Activated T-cell treated with anti-CD3 and anti-CD28 coated beads for 24 hours (primary cell): ENCODE measurements at places on chromosomes 1 and 21.

GRCh38 chr1:109298666-109299557, 7.9 kb downstream of the MYBPHL start:
- DNase-seq = no peak

- DNase-seq = no peak
Observed at GRCh38 chr1:118931876-118932275, 56.3 kb downstream of the TBX15 start.

- no peak for DNase-seq
Observed at GRCh38 chr1:10515976-10516750, 41.4 kb downstream of the PEX14 start.

GRCh38 chr1:187471555-187471954, 642.8 kb downstream of the PLA2G4A start:
- DNase-seq = no peak

- DNase-seq = no peak
Observed at GRCh38 chr1:147292012-147292411, 49.5 kb downstream of the CHD1L start.

DNA sequence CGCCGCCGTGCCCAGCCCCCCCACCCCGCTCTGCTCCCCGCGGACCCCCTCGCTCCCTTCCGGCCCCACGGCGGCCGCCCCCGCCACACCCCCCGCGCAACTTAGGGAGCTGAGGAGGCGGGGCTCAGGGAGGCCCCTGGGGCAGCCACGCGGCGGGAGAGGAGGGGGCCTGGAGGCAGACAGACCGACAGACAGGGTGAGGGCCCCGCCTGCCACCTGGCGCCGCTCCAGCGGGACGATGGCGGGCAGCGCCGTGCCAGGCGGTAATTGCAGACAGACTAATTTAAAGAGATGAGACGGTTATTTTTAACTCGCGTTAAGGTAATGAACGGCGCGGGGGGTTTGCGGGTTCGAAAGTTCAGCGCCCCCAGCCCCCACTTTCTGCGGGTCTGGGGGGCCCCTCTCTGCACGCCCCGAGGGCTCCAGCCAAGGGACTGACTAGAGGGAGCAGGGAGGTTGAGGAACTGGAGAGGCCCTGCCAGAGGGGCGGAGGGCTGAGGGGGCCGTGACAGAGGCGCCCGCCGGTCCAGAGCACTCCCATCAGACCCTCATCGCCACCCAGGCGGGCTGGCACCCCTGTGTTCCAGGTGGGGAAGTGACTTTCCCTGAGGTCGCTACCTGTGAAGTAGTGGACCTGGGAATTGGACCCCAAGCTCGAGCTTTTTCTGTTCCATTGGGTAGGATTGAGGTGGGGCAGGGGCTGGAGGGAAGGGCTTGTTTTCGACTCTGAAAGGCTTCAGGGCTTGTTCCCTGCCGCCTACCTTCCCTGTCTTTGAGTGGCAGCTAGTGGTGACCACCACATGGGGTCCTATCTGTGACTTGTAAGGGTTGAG, 5.4 kb downstream of the FOXO6 start:
- no peak for DNase-seq

GRCh38 chr21:18467715-18468114, 64.1 kb upstream of the TMPRSS15 start:
- no peak for DNase-seq

DNA sequence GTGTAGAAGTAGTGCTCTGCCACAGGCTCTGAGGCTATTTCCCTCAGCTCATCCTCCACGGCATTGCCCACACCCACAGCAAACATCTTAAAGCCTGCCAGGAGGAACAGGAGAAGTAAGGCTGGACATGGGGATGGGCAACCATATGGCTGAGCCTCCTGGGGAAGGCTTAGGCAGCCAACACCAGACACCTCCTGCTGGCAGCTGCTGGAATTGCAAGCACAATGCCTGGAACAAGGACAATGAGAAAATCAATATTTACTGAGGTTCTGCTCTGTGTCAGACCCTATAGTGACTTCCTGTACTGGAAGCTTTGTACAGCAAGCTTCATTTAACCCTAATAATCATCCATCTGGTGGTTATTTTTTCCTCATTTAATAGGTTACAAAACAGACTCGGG, 8.2 kb downstream of the MATN1 start:
- DNase-seq = no peak

- DNase-seq = no peak
Observed at GRCh38 chr1:63773496-63773814, 362 bp upstream of the ROR1 start.

GRCh38 chr1:201341377-201341776, 36.1 kb downstream of the TNNT2 start:
- DNase-seq = no peak

DNA sequence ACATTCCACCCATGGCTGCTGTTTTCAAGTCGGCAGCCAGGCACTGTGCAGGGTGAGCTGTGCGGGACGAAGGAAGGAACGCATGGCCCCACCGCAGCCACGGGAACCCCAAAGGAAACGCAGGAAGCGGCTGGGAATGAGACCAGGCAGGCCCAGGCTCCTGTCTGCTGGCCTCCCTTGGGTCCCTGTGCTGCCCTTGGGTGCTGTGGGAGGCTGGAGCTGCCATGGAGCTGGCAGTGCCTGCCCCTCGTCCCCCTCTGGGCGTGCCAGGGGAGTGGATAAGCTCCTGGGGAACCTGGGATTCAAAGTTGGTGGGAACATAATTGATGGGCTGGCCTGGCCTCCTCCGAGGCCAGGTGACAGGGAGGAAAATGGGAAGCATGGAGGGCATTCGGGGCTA, 5.3 kb upstream of the KRTAP10-4 start:
- no peak for DNase-seq

DNA sequence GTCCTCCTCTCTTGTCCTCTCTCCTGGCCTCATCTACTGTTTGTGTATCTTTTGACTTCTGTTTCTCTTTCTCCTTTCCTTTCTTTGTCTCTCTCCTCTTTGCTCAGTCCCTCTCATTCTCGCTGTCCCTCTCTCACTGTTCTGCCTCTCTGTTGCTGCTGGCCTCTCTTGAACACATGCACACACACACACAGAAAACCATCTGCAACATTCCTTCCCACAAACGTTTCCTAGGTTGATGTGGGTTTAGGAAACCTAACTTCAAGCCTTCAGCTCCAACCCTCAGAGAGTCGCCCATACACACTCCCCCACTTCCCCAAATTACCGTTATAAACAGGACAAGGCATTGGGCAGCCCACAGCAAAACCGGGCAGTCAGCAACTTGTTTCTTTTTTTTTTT, 10.9 kb upstream of the SSBP3 start:
- no peak for DNase-seq

- no peak for DNase-seq
Observed at GRCh38 chr1:116273042-116273783, 99.8 kb upstream of the ATP1A1 start.

DNA sequence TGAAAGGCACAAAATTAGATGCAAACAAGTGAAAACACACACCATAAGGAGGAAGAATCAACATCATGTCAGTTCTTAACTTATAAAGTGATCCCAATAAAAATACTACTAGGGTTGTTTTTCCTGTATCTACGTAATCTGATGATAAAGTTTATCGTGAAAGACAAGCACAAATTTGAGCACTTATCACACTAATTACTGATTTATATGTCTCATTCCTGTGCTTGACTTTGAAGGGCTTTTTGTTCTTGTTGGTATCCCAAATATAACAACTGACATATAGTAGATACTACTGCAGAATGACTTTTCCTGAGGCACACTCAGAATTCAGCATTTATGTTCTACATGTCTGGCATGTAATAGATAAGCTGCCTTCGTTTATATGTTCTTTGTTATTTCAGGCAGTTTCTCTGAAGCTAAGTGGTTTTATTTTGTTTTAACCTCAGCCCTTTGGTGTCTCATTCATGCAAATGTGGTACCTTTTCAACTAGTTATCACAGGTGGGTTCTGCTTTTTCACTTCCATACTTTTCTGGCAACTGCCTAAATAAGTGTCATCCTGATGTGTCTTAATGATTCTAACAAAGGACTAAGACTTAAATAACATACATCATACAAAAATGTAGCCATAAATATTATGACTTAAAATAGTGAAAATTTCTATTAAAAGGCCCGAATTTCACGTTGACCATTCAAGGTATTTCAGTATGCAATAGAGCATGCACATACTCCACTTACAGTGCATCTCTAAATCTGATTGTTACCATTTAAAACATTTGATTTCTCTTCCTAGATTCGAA, 73.2 kb downstream of the LRRC8C start:
- no peak for DNase-seq

GRCh38 chr21:25506261-25506660, 101.0 kb downstream of the MRPL39 start:
- DNase-seq = no peak

- DNase-seq = no peak
Observed at GRCh38 chr1:39230261-39231190, 26.0 kb downstream of the MACF1 start.

GRCh38 chr1:32353431-32353830, 8.9 kb downstream of the FAM229A start:
- no peak for DNase-seq

- no peak for DNase-seq
Observed at GRCh38 chr1:26142159-26142558, 16.7 kb upstream of the FAM110D start.

DNA sequence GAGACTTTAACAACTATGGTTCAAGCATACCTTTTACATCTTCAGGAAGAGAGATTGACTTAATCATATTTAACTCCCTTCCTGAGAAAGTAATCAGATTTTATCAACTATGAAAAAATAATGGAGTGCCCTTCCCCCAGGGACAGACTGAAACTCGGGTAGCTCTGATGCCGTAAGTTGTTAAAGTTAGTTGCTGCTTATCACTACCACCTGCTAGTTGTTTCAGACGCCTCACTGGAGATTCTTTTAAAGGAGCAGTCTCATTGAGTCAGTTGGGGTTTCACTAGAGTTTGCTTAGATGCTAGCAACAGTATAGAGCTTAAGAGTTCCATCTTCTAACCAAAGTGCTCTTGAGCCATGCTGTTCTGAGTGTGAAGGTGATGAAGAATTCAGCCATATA, 17.0 kb upstream of the TRAF5 start:
- DNase-seq = no peak

GRCh38 chr1:206816390-206817287, 44.3 kb upstream of the IL10 start:
- peak; percentile 37 for DNase-seq

- DNase-seq = no peak
Observed at GRCh38 chr1:64535938-64536835, 66.3 kb downstream of the CACHD1 start.
